ENCODE measurements at places on chromosomes 4 and X.

DNA sequence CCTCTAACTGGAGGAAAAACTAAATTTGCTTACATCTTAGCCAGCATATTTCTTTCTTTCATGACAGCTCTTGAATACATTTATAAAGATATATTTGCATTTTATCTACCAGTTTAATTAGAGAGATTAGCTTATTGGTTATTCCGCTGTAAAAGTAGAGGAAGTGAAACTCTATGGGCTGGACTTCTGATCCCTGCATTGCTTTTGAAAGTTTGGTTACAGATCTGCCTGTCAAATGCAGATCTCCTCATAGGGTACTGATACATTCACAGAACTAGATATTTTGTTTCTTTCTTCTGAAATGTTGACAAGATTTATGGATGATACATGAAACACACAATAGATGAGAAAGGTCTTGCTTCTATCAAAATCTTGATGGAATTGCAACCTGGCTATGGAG lies 581.4 kb upstream of the AADAT start:
- no peak for DNase-seq

- DNase-seq, result no peak
These were observed 79.2 kb downstream of the ARAP2 start for GRCh38 chr4:36164900-36165630.

DNA sequence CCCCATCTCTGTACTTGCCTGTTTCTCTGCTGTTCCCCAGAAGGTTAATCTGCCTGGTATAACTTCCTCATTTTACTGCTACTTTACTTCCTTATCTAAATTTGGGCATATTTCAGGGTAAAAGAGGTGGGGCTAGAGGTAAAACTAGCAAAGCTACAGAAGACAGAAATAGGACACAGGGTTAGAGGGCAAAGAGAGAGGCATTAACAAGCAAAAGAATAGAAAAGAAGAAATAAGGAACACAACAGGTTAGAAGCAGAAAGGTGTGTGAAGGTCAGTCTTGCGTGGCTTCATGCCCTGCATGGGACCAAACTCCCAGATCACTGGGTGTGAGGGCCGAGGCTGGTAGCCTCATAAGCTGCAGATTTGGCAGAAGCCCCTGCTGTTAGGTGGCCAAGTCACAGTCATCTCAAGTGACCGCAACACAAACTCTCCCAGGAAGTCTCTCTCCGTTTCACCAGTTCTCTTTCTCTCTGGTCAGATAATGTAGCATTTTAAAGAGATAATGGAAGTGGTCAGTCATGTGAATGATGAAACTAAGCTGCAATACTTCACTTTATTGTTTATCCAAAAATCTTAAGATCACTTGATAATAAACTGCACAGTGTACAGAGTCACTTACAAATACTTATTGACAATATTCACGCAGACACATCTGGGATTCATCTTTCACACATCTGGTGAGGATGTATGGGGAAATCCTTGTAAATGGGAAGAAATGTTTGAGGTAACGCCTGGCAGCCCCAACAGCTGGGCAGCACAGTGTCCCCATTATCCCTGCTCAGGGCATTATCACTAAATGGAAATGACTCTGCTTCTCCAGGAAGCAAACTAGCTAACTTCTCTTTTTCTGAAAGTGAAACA lies 16.4 kb downstream of the TMEM154 start:
- no peak for DNase-seq

DNA sequence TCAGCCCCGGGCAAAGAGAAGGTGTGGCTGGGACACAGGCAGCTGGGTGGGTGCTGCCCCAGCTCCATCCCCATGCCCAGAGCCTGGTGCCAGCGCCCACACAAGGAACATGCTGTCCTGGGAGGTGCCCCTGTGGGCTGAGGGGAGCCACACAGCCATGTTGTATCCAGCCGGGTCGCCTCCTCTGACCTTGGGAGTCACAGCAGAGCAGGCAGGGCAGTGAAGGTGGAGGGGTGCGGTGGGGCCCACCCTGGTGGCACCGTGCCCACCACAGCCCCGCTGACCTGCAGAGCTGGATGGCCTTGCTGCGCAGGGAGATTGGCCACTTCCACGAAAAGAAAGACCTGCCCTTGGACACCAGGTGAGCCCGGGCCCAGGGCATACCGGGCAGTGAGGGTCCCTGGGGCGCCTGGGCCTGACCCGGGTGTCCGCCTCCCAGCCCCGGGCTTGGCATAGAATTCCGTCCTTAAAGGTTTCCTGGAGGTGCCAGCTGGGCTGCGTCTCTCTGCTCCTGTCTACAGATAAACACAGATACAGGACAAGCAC lies 18.7 kb upstream of the ADD1 start:
- DNase-seq, result no peak

DNA sequence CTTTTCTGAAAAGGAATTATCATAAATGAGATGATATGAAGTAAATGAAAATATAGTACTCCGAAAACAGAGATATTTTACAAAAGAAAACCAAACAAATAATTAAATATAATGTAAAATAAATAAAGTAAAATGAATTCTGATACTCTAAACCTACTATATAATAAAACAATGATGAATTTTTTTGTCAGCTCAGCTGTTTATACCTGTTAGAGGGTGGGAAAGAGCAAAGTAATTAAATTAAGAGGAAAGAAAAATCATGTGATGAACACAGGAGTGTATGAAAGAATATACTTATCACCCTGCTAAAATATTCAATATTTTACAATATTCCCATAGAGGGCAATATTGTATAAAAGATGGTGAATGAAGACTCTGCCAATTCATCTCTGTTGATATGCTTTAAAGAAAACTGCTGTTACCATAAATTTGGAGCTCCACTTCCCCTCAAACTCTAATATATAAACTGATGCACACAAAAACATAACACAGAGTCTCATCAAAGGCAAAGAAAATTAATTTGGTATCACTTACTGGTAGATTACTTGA lies 6.5 kb upstream of the NDST4 start:
- no peak for DNase-seq

GRCh38 chr4:95693594-95693993 lies 144.8 kb upstream of the UNC5C start:
- DNase-seq, result no peak
